CD14-positive monocyte (primary cell): ENCODE measurements at places on chromosomes 5 and 9.

DNA sequence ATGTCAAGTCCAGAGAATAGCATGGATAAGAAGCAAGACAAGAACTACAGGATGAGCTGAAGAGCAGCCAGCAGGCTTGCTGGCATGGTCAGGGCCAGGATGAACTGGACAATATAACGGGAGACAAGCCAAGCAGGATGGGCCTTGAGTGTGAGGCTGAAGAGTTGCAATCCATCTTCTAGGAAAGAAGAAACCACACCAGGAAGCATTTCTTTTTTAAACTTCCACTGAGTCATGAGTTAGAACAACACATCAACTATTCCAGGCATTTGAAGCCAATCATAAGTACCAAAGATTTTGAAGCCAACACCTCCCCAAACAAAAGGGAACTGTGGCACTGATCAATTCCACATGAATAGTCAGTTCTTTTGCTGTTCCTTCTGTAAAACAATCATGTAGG is 27.3 kb downstream of the SLC31A2 start:
- H3K36me3 ChIP-seq, result peaks cover 100% of the 10 kb centered on the region
- no peak for DNase-seq
- no peak overlapping the region for H3K27ac ChIP-seq
- no peaks in the 10 kb centered on the region for H3K27me3 ChIP-seq
- no peak overlapping the region for H3K4me3 ChIP-seq

DNA sequence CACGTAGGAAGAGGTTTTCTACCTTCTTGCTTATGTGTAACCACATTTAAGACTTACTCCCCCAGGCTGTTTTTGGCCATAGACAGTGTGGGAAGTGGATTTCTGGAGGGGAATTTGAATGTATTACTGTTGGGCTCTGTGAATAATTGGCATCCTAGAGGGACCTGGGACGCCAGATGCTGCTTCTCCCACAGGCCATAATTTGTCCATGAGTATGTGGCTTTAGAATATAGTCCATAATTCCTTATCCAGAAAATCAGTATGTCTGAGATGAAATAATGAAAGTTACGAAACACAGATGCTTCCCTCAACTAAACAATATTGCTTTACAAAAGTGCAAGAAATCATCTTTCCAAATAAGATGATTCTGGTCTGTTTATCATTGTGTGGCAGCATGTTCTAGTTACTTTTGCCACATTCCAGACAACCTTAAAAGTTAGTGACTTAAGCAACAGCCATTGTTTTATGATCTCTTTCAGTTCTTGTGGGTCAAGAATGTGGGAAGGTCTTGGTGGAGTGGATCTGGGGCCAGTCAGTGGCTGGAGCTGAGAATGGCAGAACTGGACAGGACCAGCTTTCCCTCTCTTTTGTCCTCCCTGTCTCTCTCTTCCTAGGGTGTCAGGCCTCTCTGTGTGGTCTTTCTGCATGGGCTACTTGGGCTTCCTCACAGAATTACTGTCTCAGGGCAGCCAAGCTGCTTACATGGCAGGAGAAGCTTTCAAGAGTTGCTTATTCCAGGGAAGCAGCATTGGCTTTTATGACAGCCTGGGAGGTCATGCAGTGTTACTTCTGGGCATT is 79.4 kb downstream of the FBXL7 start:
- H3K36me3 ChIP-seq, result no peaks in the 10 kb centered on the region
- no peaks in the 10 kb centered on the region for H3K4me1 ChIP-seq
- no peaks in the 10 kb centered on the region for H3K27me3 ChIP-seq
- no peak overlapping the region for H3K4me3 ChIP-seq

GRCh38 chr5:73815631-73816030 is 189.6 kb downstream of the ARHGEF28 start:
- H3K4me3 ChIP-seq, result no peak overlapping the region
- no peaks in the 10 kb centered on the region for H3K27me3 ChIP-seq
- H3K4me1 ChIP-seq, result peaks cover 6% of the 10 kb centered on the region
- no peak for DNase-seq
- H3K27ac ChIP-seq, result no peak overlapping the region
- H3K36me3 ChIP-seq, result no peaks in the 10 kb centered on the region

- no peak overlapping the region for H3K4me3 ChIP-seq
- H3K27ac ChIP-seq, result no peak overlapping the region
- no peaks in the 10 kb centered on the region for H3K27me3 ChIP-seq
- no peaks in the 10 kb centered on the region for H3K36me3 ChIP-seq
- DNase-seq, result peak; percentile 52
- peaks cover 5% of the 10 kb centered on the region for H3K4me1 ChIP-seq
These were observed 105.4 kb upstream of the FER start for GRCh38 chr5:108642170-108642906.

DNA sequence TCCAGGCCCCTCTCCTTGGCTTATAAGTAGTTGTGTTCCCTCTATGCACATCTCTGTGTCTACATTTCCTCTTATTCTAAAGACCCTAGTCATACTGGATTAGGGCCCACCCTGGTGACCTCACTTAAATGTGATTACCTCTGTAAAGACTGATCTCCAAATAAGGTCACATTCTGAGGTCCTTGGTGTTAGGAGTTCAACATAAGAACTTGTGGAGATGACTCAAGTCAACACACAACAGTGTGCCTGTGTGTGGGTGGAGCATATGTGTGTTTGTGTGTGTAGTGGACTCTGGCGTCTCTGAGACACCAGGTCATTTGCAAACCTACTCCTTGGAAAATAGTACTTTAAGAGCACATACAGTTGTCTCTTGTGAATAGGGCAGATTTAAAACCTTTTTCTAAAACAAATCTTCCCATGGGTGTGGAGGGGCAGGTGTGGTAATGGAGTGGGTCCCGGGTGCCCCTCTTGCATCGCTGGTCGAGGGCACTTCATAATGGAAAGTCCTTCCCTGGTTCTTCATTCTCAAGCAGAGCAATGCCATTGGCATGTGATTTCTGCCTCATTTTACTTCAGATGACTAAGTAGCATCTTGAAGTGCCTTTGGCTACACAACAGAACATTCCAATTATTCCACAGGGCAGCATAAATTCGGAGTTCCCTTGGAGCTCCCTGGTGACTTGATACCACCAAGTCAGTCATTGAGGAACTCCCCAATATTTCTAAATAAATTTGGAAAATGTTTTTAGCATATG is 84.4 kb downstream of the C9orf152 start:
- H3K36me3 ChIP-seq, result no peaks in the 10 kb centered on the region
- peaks cover 27% of the 10 kb centered on the region for H3K4me1 ChIP-seq
- DNase-seq, result no peak
- no peak overlapping the region for H3K4me3 ChIP-seq
- no peaks in the 10 kb centered on the region for H3K27me3 ChIP-seq
- no peak overlapping the region for H3K27ac ChIP-seq

- no peak overlapping the region for H3K4me3 ChIP-seq
- no peak for DNase-seq
- H3K4me1 ChIP-seq, result no peaks in the 10 kb centered on the region
- no peak overlapping the region for H3K27ac ChIP-seq
- no peaks in the 10 kb centered on the region for H3K27me3 ChIP-seq
- no peaks in the 10 kb centered on the region for H3K36me3 ChIP-seq
These were observed 20.2 kb downstream of the OCLN start for GRCh38 chr5:69512740-69513260.

GRCh38 chr9:134783699-134784039 is 96.9 kb upstream of the FCN2 start:
- no peak for DNase-seq
- no peak overlapping the region for H3K27ac ChIP-seq
- no peaks in the 10 kb centered on the region for H3K4me1 ChIP-seq
- H3K4me3 ChIP-seq, result no peak overlapping the region
- peaks cover 10% of the 10 kb centered on the region for H3K27me3 ChIP-seq

- H3K27ac ChIP-seq, result no peak overlapping the region
- DNase-seq, result no peak
- H3K36me3 ChIP-seq, result no peaks in the 10 kb centered on the region
- H3K4me3 ChIP-seq, result no peak overlapping the region
- H3K27me3 ChIP-seq, result no peaks in the 10 kb centered on the region
These were observed 367.5 kb upstream of the BRINP1 start for GRCh38 chr9:119736491-119737454.

GRCh38 chr5:38670878-38671277 is 114.4 kb upstream of the LIFR start:
- no peak overlapping the region for H3K4me3 ChIP-seq
- H3K27me3 ChIP-seq, result no peaks in the 10 kb centered on the region
- no peaks in the 10 kb centered on the region for H3K4me1 ChIP-seq
- no peaks in the 10 kb centered on the region for H3K36me3 ChIP-seq
